ENCODE measurements at places on chromosomes 2 and 18.

DNA sequence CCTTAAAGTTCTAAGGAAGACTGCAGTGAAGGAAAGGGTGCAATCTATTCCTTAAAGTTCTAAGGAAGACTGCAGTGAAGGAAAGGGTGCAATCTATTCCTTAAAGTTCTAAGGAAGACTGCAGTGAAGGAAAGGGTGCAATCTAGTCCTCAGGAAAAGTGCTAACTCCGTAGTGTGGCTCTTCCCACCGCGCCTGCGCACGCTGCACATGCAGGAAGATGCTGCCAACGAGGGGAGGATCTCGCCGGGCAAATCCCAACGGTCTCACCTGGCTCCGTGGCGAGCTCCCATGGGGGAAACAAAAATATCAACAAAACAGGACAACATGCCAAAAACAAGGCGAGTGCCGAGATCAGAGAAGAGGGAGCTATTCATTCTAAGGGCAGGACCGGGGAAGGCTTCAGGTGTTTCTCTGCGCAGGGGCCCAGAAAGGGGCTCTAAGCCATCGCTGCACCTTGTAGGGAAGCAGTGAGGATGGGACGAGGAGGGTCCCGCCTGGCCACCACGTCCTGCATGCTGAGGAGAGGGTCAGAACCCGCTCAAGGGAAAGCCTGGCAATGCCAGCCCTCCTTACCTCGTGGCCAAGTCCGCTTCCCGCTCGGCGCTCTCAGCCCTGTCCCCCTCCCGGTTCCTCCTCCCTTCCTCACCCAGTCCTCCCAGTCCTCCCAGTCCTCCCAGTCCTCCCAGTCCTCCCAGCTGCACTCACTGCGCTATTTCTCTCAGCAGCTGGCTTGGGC, 24.5 kb downstream of the TIMM21 start:
- no peak for DNase-seq

- no peak for DNase-seq
These were observed 53.6 kb downstream of the TMEM178A start for GRCh38 chr2:39719317-39719716.

DNA sequence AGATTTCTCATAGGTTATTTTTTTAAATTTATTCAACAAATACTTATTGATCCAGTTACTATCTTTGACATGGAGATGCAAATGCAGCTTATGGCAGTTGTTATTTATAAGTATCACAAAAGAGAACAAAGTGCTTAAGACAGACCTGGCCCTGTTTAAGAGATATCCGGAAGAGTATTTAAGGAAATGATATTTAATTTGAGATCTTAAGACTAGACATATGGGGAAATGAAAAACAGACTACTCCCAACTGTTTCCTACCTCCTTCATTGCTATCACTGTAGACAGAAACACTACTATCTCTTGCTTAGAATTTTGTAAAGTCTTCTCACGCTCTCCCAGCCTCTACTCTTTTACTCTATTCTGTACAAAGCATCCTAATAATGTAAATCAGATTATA, 36.0 kb downstream of the RPRD1A start:
- no peak for DNase-seq

DNA sequence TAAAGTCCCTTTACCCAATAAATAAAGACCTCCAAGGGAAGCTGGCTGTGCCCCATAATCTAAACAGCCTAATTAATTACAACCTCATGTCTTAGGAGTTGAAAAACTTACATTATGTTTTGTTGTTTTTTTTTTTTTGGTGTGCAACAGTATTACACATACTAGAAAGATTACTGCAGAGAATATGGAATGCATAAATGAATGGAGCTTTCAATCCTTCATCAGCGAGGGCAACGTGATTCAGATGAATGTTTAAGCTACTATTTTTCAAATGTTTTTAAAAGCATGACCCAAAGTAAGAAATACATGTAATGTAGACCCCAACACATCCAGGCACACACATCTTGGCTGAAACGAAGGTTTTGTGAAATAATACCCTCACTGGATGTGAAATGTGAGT, 167.1 kb upstream of the FN1 start:
- DNase-seq, result no peak

DNA sequence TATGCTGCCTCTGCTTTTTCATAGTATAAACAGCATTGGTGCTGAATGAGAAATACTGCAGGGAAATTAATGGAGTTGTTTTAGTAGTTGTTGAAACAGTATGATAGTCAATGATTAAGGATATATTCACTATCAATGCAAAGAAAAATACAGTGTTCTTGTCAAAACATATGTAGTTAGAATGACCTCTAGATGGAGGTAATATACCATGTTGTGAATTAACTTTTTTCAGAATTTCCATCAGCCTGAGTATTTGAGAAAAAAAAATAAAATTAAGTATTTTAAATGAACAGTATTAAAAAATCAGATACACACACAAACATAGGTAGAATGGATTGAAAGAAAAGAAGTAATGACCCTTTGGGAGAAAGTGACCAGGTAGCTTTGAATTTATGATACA, 59.5 kb downstream of the RMDN2 start:
- no peak for DNase-seq

DNA sequence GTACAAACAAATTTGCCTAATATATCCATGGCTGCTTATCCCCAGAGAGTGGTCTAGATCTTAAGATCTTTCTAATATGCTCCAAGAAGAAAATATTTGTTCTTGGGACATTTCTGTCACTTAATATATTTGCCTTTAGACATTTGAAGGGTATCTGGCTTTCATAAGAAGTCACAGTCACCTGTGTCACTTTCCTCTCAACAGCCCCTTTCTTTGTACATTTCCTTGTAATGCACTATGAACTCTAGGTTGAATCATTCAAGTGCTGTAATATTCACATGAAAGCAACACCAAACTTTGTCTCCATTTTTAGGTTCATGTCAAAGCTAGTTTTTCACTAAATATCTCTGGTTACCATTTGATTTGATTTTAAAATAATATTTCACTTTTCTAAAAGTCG, 41.4 kb upstream of the NABP1 start:
- DNase-seq, result no peak

DNA sequence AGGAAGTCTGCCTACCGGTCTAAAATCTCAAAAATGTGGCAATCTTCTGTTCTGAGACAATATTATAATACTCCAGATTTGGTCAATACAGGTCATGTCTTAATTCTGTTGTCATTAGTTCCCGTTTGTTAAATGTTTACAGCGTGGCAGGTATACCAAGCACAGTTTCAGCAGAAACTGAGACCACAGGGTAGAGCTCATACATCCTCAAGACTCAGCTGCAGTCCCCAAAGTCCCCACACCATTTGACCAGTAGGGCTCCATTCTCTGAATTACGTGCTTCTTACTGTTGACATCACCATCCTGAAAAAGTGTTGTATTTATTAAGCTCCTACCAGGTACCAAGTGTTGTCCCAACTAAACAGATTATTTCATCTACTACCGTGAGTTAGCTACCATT, 157.1 kb downstream of the MC4R start:
- DNase-seq, result no peak

DNA sequence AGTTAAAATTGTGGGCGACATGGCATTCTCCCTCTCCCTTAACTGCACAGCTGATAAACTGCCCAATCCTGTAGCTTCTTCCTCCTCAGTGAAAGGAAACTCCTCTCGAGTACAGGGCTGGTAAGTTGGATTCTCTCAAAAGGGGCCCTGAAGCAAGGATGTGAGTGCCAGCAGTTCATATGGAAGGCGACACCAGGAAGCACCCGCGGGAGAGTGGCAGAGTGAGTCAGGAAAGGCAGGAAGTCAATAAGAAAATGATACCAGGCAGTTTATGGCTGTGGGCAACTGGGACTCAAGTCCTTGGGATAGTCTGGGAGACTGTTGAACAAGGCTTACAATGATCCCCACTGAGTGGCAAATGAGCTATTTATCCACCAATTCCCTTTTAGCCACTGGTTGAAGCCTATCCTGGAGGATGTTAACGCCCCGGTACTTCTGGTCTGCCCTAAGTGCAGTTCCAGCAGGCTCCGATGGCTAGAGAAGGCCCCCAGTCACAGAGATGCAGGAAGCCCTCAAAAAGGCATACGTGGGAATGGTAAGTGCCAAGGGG, 34.8 kb downstream of the ABHD3 start:
- no peak for DNase-seq

DNA sequence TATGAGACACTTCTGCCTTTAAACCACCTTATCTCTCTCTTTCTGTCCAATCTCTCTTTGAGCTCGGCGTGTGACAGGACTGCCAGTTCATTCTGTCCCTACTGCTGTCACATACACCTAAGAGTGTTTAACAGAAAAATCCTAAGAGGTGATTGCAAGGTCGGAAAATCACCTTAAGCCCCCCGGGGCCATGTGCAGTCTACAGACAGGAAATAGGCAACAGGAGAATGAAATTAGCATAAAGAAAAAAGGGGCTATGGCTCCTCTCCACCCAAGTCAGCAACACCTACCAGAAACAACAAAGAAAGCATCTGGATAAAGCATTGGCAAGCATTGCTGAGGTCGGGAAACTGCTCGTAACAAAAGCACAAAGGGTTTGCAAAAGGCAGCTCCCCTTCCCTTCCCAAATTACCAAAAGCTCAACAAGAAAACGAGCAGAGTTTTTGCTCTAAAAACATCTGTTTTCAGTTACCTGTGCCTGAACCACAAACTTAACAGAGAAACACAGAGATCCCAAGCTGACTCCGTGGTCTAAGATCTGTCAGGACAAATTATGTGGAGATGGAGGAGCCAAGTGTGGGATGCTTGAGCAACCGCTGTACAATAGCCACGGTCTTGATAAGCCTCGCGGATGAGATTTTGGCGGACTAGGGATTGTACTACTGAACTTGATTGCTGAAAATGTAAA, 30.4 kb downstream of the ANKRD44 start:
- no peak for DNase-seq

GRCh38 chr2:200616193-200616592, 30.4 kb downstream of the AOX1 start:
- no peak for DNase-seq

GRCh38 chr2:74515981-74516633, 1.9 kb downstream of the TLX2 start:
- no peak for DNase-seq

DNA sequence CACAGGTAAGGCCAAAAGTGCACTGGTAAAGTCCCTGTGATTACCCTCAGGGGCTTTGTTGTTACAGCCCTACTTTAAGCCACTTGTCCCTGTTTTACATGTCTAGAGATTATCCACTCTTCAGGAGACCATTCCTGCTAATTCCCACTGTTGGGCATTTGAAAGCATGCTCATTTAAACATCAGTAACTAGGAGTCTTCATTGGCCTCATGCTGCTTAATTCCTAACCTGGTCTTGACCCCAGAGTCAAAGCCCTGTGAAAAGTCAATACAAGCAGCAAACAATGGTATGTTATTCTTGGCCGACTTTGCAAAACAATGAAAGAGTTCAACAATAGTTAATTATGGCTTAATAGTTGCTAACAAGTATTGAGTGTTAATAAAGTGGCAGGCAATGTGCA, 23.2 kb downstream of the AFF3 start:
- no peak for DNase-seq

DNA sequence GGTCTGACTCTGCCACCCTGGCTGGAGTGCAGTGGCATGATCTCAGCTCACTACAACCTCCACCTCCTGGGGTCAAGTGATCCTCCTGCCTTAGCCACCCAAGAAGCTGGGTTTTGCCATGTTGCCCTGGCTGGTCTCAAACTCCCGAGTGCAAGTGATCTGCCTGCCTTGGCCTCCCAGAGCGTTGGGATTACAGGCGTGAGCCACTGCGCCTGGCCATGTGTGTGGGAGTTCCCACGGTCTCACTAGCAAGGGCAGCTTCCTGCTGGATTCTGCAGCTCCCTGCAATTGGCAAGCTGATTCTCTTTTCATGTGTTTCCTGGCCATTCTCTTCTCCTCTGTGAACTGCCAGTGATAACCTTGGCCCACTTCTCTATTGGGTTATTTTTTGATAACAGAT, 84.0 kb downstream of the USP40 start:
- no peak for DNase-seq

- no peak for DNase-seq
These were observed 11.9 kb upstream of the ACTR3 start for GRCh38 chr2:113877711-113878598.

GRCh38 chr2:230068651-230069055, at the start of gene SLC16A14:
Gene SLC16A14 (minus strand): TSS chr2:230068924. CDS start chr2:230059352, 9,572 bp downstream.
- DNase-seq, result peak; percentile 30

DNA sequence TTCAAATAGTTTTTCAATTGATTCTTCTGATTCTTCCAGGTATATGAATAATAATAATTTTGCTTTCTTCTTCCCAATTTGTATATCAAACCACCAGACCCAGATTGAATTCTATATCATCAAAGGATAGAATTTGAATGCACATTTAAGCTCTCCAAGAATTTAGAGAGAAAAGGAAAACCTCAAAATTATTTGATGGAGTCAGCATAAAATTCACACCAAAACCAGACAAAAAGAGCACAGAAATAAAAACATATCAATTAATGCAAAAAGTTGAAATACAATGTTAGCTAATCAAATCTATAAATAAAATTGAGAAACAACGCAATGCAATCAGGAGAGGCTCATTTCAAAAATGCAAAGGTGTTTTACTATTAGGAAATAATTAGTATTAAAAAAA, 248.0 kb upstream of the HS6ST1 start:
- no peak for DNase-seq

DNA sequence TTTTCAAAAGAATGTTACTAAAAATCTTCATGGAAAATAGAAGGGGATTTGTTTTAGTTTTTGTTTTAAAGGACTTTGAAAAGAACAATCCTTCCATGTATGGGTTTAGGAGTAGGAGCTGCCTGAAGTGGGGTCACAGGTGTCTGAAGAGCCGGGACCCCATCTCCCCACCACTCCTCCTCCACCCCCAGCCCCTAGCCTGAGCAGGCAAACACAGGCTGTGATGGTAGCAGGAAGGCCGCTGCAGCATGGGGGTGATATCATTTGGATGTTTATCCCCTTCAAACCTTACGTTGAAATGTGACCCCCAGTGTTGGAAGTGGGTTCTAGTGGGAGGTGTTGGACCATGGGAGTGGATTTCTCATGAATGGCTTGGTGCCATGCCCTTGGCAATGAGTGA, 93.0 kb downstream of the ZBTB7C start:
- no peak for DNase-seq

DNA sequence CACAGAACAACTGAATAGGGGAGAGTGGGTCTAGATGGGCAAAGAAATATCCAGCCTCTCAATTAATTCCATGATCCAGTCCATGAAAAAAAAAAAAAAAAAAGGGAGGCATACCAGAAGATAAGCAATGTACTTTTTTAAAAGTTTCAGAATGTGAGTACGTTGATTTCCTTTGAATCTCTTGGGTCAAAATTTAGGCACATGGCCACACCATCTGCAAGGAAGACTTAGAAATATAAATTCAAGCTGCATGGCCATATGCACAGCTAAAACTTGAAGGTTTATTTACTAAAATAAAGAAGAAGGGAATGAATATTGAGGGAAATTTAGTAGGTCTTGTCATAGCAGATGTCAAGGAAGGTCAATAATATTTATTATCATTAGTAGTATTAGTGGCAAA, 286.5 kb upstream of the CDH7 start:
- DNase-seq, result no peak

- DNase-seq, result no peak
These were observed 68.3 kb downstream of the SGPP2 start for GRCh38 chr2:222492683-222493082.

DNA sequence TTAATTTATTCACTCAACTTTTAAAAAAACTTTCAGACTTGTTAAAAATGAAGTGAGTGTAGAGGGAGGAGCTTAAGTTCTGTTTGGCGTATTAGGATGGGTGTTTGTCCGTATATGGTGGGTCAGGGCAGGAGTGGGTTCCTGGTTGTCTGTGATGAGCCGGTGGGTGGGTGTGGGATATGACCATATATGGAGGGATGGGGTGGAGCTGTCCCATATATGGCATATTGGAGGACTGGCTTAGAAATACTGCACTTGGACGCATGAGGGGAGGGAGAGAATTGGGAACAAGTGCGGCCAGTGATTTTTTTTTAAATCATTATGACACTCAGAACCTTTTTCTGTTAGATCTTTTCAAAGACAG, 1.5 kb downstream of the KDM3A start:
- DNase-seq, result no peak
